ENCODE measurements at places on chromosomes 1 and 21.

DNA sequence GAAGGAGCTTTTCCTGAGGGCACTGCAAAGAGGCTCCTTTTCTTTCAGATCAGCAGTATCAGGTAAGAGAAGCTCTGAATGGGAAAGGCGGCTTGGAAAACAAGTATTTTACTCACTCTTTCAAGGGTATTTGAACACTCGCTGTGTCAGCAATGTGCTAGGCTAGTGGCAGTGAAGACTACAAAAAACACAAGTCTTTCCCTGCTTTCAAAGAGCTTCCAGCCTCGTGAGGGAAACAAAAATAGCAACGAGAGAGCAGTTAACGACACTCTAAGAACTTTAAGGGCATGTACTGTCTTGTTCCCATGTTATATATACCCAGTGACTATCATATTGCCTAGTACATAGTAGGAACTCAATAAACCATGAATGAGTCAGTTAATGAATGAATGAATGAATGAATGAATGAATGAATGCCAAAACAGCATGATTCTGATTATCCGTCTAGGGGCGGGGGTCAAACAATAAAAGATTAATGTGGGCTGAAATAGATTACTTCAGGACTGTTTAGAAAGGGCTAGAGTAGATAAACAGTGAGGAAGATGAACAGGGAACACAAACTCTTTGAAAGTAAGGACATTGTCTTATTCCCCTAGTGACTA, 14.2 kb upstream of the MCOLN3 start:
- DNase-seq = no peak

DNA sequence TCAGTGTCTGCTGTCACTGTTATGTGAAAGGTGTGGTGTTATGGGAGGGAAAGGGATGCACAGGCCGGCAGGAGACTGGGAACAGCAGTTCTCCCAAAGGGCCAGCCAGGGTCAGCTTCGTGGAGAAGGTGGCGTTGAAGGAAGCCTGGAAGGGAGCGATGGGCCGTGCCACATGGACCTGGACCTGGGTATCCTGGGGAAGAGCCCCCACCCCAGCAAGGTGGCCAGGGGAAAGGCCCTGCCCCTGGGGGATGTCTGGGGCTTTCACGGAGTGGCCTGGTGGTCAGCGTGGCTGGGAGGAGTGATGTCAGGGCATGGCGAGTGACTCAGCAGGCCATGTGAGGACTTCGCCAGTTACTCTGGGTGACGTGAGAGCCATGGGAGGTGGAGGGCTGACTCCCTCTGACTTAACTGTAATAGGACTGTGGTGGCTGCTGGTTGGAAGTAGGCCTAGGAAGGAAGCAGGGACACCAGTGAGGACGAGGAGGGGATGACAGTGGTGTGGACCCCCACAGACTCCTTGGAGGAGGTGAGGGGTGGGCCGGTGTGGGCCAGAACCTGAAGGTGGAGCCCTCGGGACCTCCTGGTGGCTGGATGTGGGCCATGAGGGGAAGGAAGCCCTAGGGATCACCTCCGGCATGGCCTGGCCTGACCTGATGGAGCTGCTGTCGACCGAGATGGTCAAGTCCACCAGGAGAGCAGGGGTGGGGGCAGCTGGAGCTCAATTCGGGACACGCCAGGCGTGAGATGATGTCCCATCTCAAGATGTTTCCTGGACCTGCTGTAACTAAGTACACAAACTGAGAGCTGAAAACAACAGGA, 54.5 kb downstream of the BACE2 start:
- no peak for DNase-seq

DNA sequence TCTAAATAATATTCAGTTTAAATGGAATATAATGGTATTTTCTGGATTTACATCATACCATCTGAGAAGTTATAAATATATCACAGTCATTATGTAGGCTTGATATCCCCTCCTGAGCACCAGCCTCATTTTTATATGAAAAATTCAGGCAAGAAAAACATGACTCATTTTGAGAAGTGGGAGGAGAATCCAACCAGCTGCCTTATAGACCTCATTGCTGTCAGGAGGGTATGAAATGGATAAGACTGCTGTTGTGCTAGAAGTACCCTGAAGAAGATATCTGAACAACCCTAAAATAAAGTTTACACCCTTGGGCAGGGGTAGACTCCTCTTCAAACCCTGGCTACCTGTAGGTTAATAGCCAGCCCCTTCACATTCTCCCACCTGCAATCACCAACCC, 8.8 kb downstream of the GIPC2 start:
- no peak for DNase-seq

DNA sequence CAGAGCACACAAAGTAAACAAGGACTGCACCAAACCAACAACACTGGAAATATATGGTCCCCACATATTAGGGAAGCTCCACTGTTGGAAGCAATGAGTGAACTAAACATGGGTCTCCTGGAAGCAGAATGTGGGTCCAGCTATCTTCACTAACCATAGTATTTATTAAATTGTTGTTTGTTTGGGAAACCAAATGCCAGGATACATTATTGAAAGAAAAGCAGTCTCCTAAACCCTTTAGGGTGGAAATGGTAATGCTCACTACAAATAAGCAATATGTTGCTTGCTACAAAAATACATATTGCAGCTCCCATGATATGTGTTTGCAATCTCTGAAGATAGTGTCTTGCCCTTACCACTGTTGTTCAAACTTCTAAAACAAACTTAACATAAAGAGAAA, 2.2 kb downstream of the NEGR1 start:
- DNase-seq = no peak

- DNase-seq = no peak
Measured at GRCh38 chr1:231734417-231734816, 107.8 kb downstream of the DISC1 start.

GRCh38 chr1:26283871-26284596, 4.1 kb downstream of the SH3BGRL3 start:
- no peak for DNase-seq

DNA sequence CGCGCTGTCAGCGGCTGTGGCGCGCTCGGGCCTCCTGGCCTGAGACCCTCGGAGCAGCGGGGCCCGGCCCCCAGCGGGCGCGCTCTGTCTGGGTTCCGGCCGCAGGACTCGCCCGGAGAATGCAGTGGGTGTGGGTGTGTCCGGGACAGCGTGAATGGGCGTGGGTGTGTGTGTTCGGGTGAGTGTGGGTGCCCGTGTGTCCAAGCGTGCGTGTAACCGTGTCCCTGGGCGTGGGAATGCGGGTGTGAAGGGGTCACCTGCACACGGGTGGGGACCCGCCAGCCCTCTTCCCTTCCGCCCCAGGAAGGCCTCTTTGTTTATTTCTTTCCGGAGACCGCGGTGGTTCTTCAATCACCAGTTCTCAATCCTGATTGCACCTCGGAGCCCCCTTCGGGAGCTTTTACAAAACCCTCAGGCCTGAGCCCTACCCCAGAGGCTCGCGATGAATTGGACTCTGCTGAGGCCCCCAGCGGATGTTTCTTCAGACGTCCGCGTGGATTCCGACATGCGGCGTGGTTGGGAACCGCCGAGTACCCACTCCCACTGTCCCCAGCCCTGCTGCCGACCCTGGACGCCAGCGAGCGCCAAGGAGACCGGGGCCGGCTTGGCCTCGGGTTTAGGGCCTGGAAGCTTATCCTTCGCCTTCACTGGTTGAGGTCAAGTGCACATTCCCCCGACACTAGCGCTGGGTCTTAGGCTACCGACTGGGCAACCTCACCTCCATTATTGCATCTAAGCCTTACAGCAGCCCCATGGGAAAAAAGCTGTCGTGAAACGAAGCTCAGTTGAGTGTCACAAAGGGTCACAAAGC, 19.3 kb downstream of the SERTAD4 start:
- DNase-seq = no peak

DNA sequence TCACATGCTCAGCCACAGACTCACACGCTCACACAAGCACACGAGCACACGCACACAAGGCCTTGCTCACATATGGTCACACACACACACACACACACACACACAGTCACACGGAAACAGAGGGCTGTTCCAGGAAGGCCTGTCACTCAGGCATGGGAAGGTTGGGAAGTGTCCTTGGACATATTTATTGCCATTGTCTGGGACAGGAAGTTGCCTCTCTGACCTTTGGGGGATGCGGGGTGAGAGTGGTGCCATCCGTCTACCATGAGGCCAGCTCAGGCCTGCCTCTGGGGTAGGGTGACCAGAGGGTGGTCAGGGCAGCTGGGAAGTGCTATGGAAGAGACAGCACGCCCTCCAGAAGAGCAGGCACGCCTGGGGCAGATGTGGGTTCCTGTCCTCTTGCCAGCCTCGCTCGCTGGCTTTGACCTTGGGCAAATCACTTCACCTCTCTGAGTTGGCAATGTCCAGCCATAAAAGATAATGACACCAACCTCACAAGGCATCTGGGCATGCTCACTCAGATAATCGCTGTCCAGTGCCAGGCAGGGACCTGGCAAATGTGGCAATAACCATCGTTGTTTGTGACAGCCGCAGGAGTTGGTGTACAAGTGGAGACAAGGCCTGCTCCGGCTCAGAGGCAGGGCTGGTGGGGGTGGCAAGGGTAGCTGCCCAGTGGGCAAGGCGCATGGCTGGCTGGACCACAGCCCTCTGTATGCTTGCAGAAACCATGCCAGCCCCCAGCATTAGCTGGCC, 8.0 kb upstream of the GUCA2A start:
- no peak for DNase-seq

- no peak for DNase-seq
Measured at GRCh38 chr1:23475134-23475628, 8.8 kb downstream of the ASAP3 start.

DNA sequence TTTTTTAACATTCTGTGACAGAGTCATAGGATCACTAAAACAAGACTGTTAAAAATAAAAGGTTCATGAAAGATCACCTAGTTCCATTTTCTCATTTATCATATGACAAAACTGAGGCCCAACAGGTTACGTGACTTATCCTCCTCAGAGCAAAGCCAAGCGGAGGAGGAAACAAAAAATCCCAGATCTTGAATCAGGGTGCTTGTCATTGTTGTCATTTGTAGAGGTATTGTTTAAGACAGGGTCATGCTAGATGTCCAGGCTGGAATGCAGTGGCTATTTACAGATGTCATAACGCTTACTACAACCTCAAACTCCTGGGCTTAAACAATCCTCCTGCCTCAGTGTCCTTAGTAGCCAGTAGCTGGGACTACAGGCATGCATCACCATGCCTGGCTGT, 293.2 kb downstream of the DSCAM start:
- DNase-seq = no peak

DNA sequence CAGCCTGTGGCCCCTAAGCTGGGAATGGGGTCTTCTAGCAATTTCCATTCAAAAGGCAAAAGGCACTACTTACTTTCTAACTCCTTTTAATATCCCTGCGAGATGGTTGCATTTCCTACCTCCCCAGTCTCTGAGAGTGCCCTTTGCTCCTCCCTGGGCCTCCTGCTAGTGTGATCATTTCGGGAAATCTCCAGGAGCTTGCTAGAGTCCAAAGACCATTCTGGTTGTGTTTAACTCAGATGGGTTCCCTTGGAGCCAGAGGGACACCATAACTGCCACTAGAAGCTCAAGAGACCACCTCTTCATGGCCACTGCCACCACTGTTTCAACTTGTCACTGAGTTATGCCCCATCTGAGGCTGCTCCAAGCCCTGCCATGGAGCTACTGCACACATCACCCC, 34.4 kb upstream of the CYP4B1 start:
- no peak for DNase-seq

DNA sequence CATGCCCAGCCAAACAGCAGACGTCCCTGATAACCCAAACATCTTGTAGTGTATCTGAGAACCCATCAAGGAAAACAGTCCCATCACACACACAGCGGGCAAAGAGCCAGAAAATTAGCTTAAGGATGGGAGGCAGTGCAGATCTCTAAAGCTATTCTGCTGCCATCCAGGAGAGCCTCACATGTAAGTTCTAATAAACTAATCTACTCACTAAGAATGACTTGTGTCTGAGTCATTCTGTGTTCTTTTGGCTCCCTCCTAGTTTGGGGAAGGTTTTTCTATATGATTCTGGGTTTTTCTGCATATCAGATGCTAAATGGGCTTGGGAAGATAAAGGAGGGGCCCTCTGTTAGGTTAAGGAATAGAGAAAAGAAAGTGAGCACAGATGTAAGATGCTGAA, 162.8 kb downstream of the HUNK start:
- no peak for DNase-seq

All from activated gamma-delta T cell treated with Interleukin-2 at 50 U/mL for 16 hours (primary cell).